ENCODE measurements at places on chromosomes 5 and 9.

- DNase-seq, result no peak
Observed at GRCh38 chr9:112541685-112542084, 55.1 kb downstream of the KIAA1958 start.

GRCh38 chr9:18569941-18570630 lies 96.1 kb downstream of the ADAMTSL1 start:
- no peak for DNase-seq

GRCh38 chr5:74028406-74028805 lies 402.4 kb downstream of the ARHGEF28 start:
- DNase-seq, result no peak

DNA sequence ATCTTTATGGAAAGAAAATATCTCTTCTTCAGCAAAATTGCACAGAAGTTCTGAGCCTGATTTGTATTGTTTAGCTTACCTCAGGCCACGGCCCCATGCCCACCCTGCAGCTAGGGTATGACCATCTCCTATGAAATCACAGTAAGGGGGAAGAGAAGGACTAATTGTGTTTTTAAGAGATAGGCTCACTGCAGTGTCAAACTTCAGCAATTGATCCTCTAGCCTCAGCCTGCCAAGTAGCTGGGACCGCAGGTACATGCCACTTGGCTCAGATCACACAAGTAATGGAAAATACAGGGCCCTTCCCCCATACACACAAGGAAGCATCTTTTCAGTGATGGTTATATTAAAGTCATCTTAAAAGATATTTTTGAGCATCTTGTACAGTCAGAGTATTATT lies 60.0 kb downstream of the DMAC1 start:
- no peak for DNase-seq

GRCh38 chr9:74444369-74444768 lies 52.8 kb upstream of the RORB start:
- no peak for DNase-seq

- no peak for DNase-seq
Observed at GRCh38 chr9:94613003-94613402, 19.4 kb upstream of the FBP2 start.

DNA sequence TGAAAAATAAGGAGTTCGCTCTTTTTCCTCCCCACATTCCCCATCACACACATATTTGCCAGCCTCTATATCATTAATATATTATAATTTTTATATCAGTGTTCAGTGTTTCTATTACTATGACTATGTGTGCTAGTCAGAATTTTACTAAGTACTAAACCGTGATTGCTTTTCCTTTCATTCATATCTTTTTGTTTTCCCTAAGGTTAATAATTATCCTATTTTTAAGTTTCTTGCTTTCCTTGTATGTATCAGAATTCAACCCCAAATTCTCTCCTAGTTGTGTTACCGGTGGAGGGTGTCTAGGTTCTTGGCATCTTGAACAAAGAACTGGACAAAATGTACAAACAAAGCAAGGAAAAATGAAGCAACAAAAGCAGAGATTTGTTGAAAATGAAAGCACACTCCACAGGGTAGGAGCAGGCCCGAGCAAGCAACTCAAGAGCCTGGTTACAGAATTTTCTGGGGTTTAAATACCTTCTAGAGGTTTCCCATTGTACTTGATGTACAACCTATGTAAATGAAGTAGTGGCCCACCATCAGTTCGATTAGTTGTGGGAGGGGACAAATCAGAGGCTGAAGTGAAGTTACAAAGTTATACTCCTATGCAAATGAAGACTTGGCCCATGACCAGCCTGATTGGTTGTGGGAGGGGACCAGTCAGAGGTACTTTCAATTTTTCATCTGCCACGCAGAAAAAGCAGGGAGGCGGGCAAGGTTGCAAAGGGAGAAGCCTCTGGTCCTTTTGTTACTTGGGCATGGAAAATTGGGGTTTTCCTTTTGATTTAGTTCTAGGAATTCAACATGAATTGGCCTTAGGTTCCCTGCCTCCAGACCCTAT lies 43.8 kb downstream of the KIAA1191 start:
- DNase-seq, result no peak

GRCh38 chr5:123718238-123718637 lies 206.3 kb downstream of the CSNK1G3 start:
- DNase-seq, result no peak

DNA sequence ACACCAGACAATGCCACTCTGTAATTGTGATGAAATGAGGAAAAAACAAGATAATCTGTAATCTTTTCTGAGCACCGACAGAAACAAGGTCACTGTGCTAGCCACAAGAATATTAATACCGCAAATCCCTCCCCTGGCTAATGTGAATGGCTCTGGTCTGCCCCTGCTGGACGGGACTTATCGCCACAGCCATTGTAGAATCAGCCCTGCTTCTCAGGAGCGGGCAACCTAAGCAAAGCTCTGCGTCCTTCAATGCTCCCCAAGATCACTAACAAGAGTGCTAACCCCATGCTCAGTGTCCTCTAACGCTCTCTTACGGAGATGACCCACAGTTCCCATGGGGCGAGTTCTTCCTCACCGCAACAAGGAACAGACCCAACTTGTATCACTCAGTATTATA lies 42.7 kb downstream of the OR2V1 start:
- DNase-seq, result no peak

GRCh38 chr9:120765910-120766425 lies 27.2 kb downstream of the FBXW2 start:
- DNase-seq, result no peak

DNA sequence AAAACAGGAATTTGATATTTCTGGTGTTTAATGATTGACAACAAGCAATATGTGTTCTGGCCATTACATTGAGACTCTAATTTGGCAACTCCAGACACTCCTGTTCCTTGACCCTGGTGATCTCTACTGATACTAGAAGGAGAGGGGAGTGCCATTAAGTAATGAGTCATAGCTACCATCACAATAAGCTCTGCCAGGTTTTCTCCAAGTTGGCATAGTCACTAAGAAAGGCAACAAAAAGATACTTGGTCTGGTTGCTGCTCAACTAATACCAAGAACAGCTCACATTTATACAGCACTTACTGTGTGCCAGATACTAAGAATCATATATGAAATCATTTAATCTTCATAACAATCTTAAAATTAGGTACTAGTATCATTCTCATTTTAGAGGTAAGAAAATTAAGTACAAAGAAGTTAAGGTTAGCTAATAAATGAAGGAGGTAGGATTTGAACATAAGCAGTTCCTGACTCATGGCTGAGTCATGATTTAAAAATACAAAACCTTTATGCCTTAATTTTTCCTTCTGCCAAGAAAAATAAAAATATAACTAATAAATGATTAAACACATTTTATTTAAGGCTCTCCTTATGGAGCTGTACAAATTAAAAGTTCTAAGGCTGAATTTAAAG lies 19.9 kb upstream of the PRXL2C start:
- DNase-seq, result no peak

GRCh38 chr9:134863941-134864820 lies 16.4 kb upstream of the FCN2 start:
- peak; percentile 10 for DNase-seq

DNA sequence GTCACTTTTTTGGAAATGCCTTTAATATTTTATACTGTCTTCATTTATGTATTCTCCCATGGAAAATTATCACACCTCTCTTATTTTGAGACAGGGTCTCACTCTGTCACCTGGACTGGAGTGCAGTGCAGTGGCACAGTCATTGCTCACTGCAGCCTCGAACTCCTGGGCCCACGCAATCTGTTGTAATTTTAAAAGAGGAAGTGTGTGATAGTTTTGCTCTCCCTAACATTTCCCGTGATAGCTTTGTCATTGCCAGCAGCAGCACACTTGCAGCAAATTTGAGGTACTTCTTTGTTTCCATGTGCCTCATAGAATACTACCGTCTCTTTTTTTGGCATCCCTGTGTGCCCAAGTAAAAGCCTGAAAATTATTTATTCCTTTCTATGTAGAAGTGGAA lies 103.5 kb downstream of the RNF180 start:
- DNase-seq, result no peak

DNA sequence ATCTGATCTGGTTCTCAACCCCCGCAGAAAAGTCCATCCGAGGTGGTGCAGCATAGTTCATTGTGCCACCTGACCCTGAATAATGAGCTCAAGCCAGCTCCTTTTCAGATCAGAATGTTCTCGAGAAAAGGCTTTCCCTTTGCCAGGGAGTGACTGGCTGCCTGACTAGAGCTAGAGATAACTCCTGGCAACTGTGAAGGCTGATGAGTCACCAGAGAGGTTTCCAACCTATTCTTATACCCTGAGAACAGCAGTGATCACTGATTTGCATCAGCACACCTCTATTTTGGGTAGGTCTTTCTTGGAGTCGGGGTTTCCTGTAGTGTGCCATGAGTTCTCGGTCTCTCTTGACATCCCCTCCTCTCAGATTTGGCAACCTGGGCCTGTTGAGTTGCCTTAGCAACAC lies 127.9 kb downstream of the PIK3R1 start:
- DNase-seq, result peak; percentile 18

- no peak for DNase-seq
Observed at GRCh38 chr9:115107701-115108100, 10.3 kb downstream of the TNC start.

GRCh38 chr5:30808996-30809395 lies 384.5 kb upstream of the CDH6 start:
- DNase-seq, result no peak

DNA sequence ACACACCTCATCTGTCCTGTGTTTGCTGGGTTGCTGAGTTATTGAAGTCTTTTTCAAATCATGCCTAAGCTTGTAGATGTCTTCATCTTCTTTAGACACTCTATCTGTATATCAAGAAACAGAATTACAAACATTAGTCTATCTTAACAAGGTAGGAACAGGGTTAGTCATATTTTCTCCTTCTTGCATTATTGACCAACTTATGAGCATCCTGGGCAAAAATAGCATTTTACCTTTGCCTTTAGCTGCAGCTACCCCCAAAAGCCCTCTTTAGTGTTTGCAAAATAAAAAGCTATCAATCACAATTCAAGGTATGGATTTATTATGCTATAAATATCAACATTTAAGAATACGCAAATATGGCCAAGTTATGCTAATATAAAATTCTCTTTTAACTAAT lies 3.4 kb downstream of the PLK2 start:
- no peak for DNase-seq

DNA sequence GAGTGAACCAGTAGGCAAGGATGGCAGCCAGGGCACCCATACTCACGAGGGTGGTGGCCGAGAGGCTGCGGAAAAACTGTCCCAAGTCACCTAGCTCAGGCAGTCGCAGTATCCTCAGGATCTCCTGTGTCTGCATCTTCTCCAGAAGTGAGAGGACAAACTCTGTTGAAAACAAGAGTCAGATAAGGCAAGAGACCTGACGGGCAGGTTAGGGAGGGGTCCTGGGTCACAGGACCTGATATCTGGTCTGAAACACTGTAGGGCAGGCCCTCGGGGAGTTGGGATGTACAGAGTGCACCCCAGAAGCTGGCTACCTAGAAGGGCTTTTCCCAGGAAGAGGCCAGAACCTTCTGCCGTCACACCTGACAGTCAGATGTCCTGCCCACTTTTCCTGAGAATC lies 17.4 kb downstream of the ACSL6 start:
- no peak for DNase-seq

DNA sequence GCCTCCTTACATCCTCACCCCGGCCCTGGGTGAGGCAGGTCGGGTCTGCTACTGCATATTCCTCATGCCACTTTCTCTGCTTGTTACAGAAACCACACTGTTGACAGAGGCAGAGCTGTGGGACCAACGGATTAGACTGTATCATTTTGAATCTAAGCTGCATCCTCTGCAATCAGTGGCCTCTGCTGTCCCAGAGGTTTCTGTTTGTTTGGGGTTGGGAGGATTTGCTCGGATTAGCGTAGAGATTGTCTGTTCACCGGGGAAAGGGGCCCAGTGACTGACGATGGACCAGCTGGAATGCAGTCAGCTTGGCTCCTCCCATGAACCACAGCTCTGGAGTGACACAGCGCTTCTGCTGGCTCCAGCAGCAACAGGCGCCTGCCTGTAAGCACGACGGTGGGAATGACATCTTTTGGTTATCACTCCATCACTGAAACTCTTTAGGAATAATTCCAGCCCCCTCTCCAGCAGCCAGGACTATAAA lies 37.3 kb upstream of the ADRA1B start:
- no peak for DNase-seq

GRCh38 chr5:156119692-156120091 lies 207.3 kb upstream of the SGCD start:
- no peak for DNase-seq

DNA sequence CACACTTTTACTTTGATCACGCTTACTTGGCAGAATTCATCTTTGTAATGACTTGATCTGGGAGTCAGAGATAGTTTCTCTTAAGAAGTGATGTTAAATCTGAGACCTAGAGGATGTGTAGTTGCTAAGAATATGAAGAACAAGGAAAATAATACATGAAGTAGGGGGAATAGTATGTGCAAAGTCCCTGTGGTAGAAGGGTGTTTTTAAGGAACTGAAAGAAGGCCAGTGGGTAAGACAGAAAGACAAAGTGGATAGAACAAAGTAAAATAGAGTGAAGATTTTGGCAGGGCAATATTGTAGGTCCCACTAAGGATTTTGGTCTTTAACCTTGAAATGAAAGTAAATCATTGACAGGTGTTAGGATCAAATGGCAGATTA lies 17.8 kb upstream of the MSANTD3 start:
- no peak for DNase-seq

GRCh38 chr5:53678981-53679660 lies 118.7 kb downstream of the NDUFS4 start:
- no peak for DNase-seq

- no peak for DNase-seq
Observed at GRCh38 chr5:93777620-93778019, 36.2 kb upstream of the POU5F2 start.

DNA sequence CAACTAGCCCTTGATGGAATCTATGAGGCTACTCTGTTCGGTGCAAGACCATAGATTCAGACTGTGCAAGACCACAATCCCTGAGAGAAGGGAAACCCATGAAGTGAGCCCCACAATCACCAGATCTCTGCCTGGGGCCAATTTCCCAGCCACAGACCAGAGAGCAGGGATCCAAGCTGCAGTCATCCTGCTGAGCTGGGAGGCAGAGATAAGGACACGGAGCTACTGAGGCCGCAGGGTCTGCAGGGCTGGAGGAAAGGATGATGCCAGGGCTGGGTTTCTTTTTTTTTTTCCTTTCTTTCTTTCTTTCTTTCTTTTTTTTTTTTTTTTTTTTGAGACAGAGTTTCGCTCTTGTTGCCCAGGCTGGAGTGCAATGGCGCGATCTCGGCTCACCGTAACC lies 47.7 kb upstream of the FUBP3 start:
- DNase-seq, result no peak

DNA sequence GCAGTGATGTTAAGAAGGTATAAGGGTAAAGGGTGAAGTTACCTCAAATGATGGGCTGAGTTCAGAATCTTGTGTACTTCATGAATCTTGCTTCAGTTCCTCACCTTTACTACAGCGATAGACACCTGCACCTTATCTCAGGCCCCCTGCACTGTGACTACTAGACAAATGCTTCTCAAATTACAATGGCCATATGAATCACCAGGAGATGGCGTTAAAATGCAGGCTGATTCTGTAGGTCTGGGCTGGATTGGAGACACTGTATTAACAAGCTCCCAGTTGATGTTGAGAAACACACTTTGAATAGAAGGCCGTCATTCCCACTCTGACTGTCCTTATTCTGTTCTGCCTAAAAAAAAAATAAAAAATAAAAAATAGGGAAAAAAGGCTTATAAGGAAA lies 29.8 kb downstream of the TARS1 start:
- DNase-seq, result no peak

- DNase-seq, result peak; percentile 76
Observed at GRCh38 chr5:139844472-139845145, 49.0 kb downstream of the PSD2 start.

- DNase-seq, result no peak
Observed at GRCh38 chr9:127014910-127015540, 100.4 kb downstream of the RALGPS1 start.

GRCh38 chr9:91378695-91379127 lies 17.0 kb upstream of the AUH start:
- DNase-seq, result no peak
